T-cell (primary cell): ENCODE measurements at places on chromosomes 11 and 22. TPM values are rescaled to one million over a fixed set of nuclear protein-coding genes. Genes with fewer than 3 reads are reported as not detected.

- DNase-seq: no peak
Observed at GRCh38 chr11:35348898-35349687, 70.3 kb downstream of the SLC1A2 start.

- no peak for DNase-seq
Observed at GRCh38 chr22:28627791-28628190, 51.8 kb downstream of the TTC28 start.

- DNase-seq: no peak
Observed at GRCh38 chr11:20518323-20518834, 81.0 kb upstream of the SLC6A5 start.

DNA sequence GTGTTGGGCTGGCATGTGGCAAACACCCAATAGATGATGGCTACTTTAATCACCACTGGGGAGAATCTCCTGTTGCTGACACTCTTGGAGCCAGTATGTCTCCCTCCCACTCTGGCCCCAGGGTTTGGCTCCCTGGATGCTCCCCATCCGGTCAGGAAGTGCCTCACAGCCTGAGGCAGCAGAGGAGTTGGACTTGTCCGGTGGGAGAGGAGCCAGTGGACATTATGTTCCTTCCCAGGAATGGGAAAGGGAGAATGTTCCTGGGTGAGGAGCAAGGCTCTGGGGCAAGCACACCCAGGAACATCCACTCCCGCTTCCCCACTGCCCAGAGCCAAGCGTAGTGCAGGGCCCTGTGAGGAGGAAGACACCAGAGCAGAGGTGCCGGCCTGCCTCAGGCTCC lies 84.6 kb upstream of the NAV2 start:
- no peak for DNase-seq

DNA sequence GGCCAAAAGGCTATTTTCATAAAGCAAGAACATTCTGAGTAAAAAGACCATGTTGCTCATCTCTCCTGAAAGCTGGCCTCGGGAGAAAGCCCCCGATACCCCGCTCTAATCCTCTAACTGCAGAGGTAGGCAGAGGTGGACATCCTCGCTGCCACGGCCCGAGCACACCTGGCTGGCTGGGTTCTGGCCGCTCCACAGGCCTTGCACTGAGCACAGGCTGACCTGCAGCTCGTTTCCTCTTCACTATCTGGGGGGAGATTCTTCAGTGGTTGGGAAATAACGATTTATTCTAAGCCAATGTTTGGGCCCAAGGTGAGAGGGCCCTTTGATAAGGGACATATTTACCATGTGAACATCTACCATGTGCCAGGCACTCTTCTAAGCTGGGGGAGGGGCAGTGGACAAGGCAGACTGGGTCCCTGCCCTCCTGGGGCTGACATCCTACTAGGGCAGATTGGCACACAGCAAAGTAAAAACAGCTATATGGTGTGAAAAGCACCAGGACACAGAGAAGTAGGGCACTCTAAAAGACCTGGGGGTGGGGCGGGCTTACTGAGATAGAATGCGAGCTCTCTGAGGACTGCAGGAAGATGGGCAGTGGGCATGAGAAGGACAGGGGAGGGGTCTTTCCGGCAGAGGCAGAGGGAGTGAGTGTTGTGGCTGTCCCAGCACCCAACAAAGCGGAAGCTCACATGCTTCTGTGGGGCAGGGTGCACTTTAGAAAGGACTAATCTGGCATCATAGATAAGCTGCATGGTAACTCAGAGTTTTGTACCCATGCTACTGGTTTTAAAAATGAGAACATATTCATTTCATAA lies 65.5 kb upstream of the ARFGAP3 start:
- no peak for DNase-seq

GRCh38 chr11:92277871-92278270 lies 53.3 kb downstream of the FAT3 start:
- no peak for DNase-seq

DNA sequence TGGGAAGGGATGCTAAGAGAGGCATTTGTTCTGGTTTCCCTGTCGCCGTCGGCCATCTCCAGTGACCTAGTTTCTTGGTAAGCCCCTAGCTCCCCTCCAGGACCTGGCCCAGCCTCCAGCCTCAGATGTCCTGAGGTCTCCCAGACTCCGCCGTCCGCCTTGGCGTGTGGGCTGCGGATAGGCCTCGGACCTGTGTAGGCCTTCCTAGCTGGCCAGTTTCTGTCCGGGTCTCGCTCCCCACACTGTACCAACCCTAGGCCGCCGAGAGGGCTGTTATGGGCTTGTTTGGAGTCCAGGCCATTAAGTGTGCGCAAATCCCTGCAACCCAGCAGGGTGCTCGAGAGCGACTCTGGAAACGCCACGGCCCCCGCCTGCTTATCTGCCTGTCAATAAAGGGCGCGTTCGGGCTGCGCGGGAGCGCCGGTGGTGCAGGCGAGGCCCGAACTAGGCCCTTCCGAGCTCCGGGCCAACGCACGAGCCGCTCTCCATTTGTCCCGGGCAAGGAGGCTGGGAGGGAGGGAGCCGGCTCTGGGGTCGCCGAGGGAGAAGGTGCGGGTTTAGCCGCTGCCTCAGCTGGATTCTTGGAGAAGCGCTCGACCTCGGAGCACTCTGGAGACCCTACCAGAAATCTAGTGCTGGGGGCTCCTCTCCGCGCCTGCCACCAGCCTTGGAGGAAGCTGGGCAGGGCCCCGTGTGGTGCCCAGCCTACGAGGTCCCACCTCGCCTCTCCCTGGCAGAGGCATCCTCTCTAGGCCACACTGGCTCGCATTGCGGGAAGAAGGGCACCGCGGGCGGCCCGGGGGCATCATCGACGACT lies 8.7 kb upstream of the PAX6 start:
- DNase-seq: no peak

DNA sequence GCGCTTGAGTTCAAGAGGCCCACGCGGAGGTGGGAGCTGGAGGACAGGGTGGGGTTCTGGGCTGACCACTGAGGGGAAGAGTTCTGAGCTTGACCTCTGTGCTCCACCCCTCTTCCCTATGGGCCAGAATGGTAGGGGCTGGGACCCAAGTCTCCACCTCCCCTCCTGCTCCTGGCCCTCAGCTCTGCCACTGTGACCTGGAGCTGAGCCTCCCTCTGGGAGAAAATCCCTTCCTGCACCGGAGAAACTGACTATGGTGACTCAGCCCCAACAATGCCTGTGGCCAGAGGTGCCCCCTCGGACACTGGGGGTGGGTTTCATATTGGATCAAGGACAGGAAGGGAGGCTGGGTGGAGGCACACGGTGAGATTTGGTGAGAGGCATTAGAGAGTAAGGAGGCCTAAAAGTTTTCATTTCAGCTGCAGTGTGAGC lies 23.0 kb downstream of the RELT start:
- DNase-seq: no peak

DNA sequence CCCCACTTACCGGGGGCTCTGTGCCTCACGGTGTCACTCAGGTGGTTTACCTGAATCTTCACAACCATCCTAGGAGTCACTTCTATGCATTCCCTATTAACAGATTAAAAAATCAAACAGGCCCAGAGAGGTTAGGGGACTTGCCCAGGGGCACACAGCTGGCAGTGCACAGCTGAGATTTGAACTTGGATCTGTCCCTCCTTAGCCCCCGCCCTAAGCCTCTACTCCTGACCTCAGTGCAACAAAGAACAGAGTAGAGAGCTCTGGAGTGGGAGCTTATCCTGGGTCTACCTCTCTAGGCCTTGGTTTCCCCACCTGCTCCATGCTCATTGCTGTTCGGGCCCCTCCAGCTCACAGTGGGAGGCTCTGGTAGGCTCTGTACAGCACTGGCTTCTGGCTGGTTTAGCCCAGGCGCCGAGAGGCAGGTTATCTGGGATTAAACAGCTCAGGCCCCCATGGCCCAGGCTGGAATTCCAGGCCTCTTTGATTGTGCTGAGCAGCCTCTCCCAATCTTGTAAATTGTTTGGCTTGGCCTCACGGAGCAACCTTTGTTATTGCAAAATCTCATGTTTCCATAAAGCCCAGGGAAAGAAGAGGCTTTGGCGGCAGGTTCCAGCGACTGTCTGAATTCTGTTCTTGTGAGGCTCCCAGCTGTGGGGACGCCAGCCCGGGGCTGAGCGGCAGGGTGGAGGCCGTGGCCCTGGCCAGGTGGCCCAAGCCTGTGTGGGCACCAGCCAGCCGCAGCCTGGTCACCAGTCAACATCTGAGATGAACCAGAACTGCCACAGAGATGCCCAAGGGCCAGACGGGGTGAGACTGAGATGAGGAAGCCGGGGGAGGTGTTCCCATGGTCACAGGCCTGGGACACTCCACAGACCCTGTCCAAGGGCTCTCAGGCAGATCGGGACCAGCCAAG lies 28.9 kb upstream of the SHISAL1 start:
- DNase-seq: no peak

GRCh38 chr11:129021295-129021694 lies 78.6 kb upstream of the TP53AIP1 start:
- no peak for DNase-seq

DNA sequence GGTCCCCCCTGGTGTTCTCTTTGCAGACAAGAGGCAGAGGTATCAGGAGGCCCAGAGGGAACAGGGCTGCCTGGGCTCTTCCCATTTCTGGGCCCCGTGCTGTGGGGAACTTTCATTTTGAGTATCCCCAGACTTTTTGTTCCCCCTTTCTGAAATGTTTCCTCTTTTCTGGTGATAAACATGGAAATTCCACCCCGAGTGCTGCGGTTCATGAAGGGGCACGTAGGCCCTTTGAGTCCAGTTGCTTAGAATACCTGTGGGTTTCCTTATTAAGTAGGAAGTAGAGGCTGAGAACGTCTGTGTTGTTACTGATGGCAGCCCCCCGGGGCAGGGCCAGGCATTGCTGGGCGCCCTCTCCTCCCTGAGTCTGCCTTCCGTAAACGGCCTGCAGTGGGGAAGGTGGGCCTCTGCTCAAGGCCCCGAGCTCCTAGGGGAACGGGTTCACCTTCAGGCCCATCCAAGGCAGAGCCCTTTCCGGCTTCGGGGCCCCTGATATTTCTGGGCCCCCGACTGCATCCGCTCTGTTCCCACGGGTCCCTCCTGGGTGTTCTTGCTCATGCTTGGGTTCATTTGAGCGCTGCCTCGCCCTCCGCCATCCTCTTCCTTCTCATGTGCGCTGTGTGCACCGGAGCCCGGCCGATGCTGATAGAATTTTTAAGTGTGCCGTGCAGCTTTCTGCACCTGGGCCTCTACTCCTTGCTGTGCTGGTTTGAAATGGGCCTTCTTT lies 12.0 kb downstream of the TBC1D22A start:
- no peak for DNase-seq

- DNase-seq: no peak
Observed at GRCh38 chr22:24102366-24103200, 78.7 kb upstream of the SUSD2 start.

DNA sequence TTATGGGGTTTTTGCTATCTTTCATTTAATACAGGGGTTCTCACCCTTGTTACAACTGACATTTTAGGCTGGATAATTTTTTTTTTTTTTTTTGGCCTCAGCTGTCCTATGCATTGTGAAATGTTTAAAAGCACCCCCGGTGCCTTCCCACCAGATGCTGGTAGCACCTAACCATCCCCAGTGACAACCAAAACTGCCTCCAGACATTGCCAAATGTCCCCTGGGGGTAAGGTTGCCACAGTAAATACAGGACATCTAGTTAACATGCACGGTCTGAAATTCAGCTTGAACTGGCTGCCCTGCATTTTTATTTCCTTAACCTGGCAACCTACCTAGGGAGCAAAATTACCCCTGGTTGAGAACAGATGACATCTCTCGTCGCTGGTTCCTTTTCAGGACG lies 72.4 kb downstream of the CYTH4 start:
- no peak for DNase-seq

DNA sequence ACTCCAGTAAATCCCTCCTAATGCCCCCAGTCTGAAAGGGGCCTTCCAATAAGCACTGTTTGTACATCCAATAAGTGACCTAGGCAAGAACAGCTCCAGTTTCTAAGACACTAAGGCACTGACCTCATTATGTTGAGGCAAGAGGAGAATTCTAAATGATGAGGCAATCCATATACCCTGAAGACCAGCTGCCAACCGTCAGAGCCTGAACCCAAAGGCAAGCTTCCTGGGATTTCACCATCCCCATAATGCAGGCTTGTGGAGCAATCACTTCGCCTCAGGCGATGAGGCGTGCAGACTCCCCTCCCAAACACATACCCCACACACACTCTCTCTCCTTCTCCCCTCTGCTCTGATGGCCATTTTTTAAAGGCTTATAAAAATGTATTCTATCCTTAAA lies 49.5 kb downstream of the LGR4 start:
- no peak for DNase-seq

DNA sequence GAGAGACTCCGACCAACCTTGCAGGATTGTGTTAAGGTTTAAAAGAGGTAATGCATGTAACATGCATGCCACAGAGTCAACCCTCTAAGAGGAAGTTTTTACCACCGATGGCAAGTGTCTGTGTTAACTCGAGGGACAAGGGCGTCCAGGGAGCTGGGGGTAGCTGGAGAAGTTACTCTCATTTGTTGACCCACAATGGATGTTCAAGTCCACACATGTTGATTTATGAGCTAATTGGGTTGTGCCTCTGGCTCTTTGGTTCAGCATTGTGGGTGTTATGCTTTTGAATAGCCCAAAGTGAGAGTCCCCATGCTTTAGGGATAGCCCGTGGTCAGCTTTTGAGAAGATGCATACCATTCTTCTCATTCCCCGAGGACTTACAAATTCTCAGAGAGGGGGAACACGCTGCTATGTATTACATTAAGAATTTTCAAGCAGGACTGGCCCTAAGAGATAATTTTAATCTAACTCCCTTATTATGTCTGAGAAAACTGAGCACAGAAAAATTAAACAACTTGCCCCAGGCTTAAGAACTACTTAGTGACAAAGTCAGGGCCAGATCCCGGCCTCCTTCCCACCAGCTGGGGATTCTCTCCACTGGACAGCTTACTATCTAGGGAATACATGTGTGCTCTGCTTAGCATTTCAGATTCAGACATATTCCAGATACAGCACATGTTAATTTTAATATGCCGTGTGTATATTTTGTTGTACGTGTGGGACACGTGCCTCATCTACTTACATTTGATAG lies 5.2 kb upstream of the PLET1 start:
- no peak for DNase-seq

GRCh38 chr11:44886790-44887140 lies 63.9 kb downstream of the TP53I11 start:
- DNase-seq: no peak

The POU2AF3 gene
- total RNA-seq: not detected

The LINC01488 gene
- total RNA-seq: not detected

The MRGPRE gene
- not detected for total RNA-seq

The SNX32 gene
- 1.1 TPM for total RNA-seq

The TBX1 gene
- not detected for total RNA-seq

The IL18 gene
- 0.35 TPM for total RNA-seq

The TTC36 gene
- 1.5 TPM for total RNA-seq

The LARGE2 gene
- total RNA-seq: 2.5 TPM

The LSP1 gene
- total RNA-seq: 449 TPM

The SIK2 gene
- 9.2 TPM for total RNA-seq

The RPL3 gene
- total RNA-seq: 3,304 TPM

The CCDC89 gene
- 0.51 TPM for total RNA-seq

The OR4P4 gene
- total RNA-seq: not detected

The LMNTD2 gene
- total RNA-seq: 5.1 TPM
